Adipocyte (in vitro differentiated cells): ENCODE measurements at places on chromosomes 12 and 14.

DNA sequence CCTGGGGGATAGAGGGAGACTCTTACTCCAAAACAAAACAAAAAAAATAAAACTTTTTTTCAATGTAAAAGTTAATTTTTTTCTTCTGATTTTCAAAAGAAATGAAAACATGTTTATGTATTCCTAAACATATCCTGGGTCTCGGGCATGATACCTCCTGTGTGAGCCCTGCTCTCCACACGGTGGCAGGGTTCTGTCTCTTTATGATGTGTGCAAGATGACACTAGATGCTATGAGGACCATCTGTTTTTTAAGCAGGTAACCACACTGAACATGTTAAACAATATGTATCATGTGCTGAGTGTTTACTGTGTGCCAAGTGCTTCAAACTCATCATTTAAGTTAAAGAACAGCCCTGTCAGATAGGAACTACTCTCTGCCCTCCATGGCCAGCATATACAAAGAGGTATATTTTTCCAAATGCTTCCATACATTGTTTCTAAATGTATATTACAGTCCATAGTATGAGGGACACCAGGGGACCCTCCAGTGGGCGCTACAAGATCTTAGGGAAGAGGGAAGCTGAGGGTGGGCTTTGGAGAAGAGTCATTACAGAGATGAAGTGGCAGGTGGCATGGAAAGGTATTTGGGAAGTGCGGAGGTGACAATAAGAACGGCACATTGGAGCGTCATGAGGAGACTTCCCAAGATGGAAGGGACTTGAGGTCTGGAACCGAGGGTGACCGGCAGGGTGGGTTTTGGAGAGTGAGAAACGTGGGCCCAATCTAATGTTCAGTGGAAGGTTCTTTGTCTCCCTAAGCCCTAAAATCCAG, 28.5 kb downstream of the FOS start:
- no peak for DNase-seq

DNA sequence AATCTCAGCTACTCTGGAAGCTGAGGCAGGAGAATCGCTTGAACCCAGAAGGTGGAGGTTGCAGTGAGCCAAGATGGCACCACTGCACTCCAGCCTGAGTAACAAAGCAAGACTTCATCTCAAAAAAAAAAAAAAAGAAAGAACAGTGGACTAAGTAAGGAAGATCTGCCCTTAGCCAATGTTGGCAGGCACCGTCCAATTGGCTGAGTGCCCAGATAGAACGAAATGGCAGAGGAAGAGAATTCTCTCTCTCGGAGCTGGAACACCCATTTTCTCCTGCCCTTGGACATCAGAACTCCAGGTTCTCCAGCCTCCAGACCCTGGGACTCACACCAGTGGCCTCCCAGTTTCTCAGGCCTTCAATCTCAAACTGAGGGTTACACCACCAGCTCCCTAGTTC, 49.9 kb downstream of the ESR2 start:
- no peak for DNase-seq

- no peak for DNase-seq
These were observed 130.2 kb downstream of the TSHR start for GRCh38 chr14:81085596-81085995.

DNA sequence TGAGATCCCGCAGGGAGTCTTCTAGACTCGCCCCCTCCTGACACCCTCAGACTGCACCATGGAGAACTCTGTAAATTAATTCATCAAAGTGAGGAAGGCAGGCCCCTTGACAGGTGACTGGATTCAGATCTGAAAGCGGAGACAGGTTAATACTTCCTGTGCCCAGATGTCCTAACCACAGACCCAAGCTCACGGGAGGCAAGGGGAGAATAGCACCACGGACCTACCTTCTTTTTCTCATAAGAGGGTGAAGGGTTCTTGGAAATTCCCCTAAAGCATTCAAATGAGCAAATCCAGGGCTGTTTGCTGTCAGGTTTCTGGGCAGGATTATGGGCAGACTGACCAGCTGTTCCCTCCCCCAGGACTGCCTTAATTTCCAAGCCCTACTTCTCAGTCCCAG, 170.0 kb downstream of the ZFP36L1 start:
- DNase-seq = no peak

DNA sequence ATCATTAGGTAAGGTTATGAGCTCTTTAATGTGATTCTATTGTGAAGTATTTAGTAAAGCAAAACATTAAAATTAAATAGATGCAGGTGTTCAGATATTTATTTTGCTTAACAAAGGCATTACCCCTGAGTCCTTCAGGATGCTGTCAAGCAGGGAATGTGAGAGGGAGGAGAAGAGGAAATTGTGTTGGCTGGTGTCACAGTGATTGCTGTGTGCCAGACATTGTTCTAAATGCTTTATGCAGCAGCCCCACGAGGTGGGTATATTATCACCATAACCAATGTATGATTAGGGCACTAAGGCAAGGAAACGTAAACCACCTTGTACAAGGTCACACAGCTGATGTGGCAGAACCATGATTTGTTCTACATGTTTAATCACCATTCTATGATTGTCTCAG, 80.1 kb downstream of the STAB2 start:
- DNase-seq = no peak

DNA sequence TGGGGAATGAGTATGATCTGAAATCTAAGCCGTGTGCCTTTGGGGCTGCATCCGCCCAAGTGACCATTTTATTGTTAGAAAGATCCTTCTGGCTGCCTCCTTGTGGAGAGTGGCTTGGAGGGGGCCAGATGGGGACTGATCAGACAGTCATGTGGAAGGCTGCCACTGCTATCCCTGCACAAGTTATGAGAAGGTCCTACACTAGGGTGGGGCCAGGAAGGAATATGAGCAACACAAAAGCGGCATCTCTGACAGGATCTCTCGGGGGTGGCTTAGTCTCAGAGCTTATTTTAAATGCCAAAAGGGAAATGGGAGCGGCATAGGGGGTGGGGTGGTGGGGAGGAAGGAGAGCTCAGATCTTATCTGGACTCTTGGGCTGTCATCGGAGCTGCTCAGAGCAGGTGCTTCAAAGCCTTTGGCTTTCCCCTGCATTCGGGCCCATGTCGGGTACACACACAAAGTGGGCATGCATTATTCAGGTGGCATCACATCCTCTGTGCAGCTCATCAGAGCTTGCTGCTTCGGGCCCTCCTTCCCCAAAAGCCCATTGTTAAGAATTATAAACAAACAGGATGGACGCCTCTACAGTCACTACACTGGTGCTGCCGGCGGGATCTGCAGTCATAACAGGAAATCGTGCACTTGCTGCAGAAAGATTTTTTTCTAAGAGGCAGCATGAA, 805.4 kb downstream of the VRK1 start:
- no peak for DNase-seq

- no peak for DNase-seq
These were observed 2.6 kb downstream of the DLGAP5 start for GRCh38 chr14:55188686-55189295.

DNA sequence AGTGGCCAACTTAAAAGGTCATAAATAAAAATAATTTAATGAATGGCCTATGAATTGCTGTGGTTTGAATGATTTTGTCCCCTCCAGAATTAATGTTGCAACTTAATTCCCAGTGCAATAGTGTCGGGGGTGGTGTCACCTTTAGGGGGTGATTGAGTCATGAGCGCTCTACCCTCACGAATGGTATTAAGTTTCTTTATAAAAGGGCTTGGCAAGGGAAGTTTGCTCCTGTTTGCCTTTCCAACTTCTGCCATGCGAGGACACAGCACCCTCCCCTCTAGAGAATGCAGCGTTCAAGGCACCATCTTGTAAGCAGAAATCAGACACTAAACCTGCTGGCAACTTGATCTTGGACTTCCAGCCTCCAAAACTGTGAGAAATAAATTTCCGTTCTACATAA, 253.3 kb downstream of the ATXN7L3B start:
- DNase-seq = no peak

- DNase-seq = no peak
These were observed 1.3 kb upstream of the KRT8 start for GRCh38 chr12:52906191-52906601.

GRCh38 chr12:71756054-71756690, 1.5 kb downstream of the RAB21 start:
- peak; percentile 32 for DNase-seq

GRCh38 chr12:114784526-114784925, 100.6 kb upstream of the TBX3 start:
- DNase-seq = peak; percentile 5

GRCh38 chr12:32918890-32919801, 22.6 kb upstream of the PKP2 start:
- DNase-seq = peak; percentile 17

DNA sequence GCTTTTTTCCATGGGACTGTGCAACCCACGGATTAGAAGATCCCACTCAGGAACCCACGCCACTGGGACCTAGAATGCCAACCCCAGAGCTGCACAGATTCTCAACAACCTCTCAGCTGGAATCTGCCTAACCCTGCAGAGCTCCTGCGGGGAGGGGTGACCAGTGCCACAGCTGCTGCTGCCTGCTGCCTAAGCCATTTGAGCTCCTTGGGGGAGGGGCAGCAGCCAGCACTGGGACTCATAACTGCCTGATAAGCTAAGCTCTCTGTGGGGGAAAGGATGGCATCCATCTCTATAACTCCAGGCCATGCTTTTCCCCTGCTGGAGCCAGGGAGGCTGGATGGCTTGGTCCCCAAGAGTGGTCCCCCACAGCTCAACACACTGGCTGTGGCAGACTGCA, 182.8 kb downstream of the SLC5A8 start:
- DNase-seq = no peak

DNA sequence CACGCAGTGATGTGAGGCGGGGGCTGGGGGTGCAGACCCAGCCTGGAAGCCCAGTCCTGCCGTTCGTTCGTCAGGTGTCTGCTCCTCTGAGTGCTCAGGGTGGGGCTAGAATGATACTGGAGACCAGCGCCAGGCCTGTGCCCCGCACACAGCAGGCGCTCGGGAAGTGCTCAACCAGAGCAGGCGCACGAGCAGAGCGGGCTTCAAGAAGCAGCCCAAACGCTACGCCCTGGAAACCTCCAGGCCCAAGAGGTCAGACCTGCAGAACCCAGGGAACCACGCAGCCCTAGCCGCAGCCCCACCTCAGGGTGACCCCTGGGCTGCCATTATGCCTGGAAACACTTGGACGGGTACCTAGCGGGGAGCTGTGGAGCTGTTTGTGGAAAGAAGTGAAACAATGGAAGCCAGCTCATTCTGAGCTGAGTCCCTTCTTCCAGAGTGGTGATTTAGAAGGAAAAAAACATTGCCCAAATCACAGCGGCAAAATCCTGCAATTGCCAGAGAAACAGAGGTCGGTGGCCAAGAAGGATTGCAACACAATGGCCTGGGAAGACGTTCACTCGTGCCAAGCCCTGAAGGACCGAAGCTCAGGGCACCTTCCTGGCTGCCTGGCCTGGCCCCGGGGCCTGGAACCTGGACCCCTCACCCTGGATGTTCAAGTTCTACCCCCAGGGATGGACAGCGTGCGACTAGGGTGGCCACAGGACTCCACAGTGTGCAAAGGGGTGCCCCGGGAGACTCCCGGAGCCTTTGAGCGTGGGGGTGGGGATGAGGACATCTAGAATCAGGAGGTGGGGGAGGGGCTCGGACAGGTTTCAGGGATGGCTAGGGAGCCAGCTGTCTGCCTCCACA, 40.4 kb upstream of the DIO3 start:
- no peak for DNase-seq

GRCh38 chr14:68656452-68656851, 136.4 kb downstream of the ZFP36L1 start:
- no peak for DNase-seq

GRCh38 chr12:22525426-22525825, 18.9 kb downstream of the C2CD5 start:
- DNase-seq = peak; percentile 59

GRCh38 chr12:65948320-65949008, 124.2 kb downstream of the HMGA2 start:
- DNase-seq = peak; percentile 92

GRCh38 chr12:109716512-109717389, 3.1 kb downstream of the FAM222A start:
- no peak for DNase-seq

- DNase-seq = no peak
These were observed 1359.5 kb downstream of the AACS start for GRCh38 chr12:126424696-126425095.

GRCh38 chr14:39469094-39469710, 37.0 kb upstream of the FBXO33 start:
- peak; percentile 6 for DNase-seq
